ENCODE measurements at places on chromosomes 13 and 19.

GRCh38 chr19:42249149-42249750 lies 5.7 kb downstream of the ERF start:
- no peak for DNase-seq

- DNase-seq: no peak
These were observed 9.9 kb upstream of the MEX3D start for GRCh38 chr19:1577929-1578618.

DNA sequence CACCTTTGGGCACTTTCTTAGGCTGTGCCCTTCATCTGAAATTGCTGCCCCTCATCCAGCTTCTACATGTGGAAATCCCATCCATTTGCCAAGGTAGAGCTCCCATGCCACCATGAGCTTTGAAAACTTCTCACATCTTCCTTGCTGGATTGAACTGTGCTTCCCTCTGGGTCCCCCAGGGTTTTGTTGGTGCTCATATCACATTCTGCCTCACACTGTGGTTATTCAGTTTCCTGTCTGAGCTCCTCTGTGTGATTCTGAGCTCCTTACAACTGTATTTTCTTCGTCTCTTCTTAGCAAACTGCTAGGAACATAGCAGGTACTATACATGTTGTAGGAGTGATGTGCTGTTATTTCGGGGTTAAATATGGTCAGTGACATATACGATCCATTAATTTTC lies 74.9 kb upstream of the KL start:
- DNase-seq: no peak

GRCh38 chr13:100872761-100873160 lies 198.2 kb upstream of the TMTC4 start:
- no peak for DNase-seq

- no peak for DNase-seq
These were observed 87.8 kb upstream of the C1QTNF9B start for GRCh38 chr13:23985060-23985459.

- no peak for DNase-seq
These were observed 9.1 kb upstream of the CDC16 start for GRCh38 chr13:114225610-114226009.

GRCh38 chr19:18385675-18386542 lies at the start of gene GDF15:
TSS of gene GDF15 (plus strand) at chr19:18386158. CDS start at chr19:18386190, 32 bp downstream.
- no peak for DNase-seq

DNA sequence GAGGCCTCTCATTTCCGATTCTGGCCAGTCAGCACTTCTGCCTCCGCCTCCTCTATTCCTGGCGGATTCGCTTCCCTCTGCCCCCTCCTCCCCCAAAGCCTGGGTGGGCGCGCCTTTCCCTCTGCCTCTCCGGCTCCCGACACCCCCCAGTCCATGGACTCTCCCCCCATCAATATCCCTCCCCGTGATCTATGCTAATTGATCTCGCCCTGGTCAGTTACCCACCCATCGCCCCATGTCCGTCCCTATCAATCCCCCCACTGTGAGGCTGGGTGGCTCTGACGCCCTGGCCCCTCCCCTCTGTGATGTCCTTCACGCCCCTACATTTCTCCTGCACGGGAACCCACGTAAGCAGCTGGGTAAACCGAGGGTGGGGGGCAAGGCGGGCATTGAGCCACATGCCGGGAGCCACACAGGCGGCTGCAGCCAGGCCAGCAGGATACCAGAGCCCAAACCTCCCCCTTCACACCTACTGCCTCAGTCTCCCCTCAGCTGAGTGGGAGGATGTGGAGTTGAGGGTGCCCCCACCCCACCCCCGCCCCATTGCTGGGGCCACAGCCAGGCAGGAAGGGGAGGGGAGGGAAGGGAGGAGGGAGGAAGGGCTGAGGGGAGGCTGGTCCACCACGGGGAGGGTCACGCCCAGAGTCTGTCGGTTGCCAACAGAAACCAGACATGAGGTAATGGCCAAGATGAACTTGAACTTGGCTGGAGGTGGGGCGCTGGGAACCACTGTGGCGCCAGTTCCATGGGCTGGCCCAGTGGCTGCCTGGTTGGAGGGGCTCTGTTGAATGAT lies 21.0 kb downstream of the SMIM24 start:
- no peak for DNase-seq

GRCh38 chr19:5880604-5881078 lies 10.3 kb upstream of the FUT5 start:
- no peak for DNase-seq

- no peak for DNase-seq
These were observed 327.6 kb upstream of the PCDH9 start for GRCh38 chr13:67557642-67558241.

DNA sequence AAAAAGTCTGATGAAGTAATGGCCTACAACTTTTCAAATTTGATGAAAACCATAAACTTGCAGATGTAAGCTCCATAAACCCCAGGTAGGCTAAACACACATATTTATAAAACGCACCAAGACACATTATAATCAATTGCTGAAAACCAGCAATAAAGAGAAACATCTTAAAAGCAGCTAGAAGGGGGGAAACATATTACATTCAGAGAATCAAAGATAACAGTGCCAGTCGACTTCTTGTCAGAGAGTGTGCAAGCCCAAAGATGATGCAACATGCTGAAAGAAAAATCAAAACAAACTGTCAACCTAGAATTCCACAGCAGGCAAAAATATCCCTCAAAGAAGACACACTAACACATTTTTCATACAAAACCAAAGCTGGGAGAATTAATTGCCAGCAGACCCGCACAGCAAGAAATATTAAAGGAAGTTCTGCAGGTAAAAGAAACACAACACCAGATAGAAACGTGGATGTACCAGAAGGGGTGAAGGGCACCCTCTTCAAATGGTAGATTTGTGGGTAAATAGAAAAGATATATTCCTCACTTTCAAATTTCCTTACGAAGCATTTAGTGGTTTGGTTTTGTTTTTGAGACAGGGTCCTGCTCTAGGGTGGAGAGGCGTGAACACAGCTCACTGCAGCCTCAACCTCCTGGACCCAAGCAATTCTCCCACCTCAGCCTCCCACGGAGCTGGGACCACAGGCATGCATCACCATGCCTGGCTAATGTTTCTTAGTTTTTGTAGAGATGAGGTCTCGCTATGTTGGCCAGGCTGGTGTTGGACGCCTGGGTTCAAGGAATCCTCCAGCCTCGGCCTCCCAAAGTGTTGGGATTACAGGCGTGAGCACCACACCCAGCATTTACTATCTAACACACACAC lies 16.5 kb upstream of the ATP1A3 start:
- no peak for DNase-seq

GRCh38 chr19:16070366-16070990 lies 5.8 kb upstream of the TPM4 start:
- DNase-seq: no peak

DNA sequence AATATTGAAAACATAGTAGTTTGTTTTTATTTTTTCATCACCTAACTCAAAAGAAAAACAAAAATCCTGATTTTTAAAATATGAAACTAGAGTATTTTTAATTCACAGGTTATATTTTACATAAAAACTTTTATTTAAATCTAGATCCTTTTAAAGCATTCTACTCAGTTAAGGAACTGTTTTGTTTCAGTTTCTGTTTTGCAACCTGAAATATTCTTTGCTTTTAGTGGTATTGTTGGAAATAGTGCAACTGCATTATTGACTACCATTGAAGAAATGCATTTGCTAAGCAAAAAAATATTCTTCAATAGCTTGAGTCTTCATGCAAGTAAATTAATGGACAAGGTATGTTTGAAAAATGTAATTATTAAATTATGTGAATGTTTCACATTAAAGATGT lies 43.8 kb downstream of the COG6 start:
- no peak for DNase-seq

DNA sequence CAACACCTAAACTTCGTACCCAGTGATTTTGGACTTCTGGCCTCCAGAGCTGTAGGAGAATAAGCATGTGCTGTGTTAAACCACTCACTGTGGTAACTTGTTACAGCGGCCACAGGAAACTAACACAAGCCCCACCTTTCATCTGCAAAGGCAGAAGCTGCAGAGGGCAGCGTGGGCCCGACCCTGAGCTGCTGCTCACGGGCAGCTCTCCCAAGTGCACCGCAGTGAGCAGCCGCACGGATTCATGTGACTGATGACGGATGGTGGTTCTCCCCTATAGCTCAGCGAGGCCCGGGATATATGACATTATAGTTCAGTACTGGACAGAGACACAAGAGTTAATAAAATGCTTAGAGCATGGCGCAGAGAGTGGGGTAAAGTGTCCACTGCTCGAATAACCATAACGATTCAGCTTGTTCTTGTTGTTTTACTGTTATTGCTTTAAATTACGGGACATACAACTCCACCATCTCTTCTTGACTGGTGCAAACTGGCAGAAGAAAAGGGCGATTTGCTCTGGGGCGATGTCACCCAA lies 21.9 kb downstream of the VRK3 start:
- no peak for DNase-seq

- DNase-seq: no peak
These were observed 20.8 kb downstream of the PLEKHJ1 start for GRCh38 chr19:2215281-2215751.

- DNase-seq: no peak
These were observed 93.4 kb upstream of the CACNA1A start for GRCh38 chr19:13599681-13600080.

GRCh38 chr19:51824281-51825005 lies 29.5 kb downstream of the FPR3 start:
- DNase-seq: no peak

Measured in glomerular endothelial cell (primary cell).